Right renal pelvis (tissue), 4 donors: ENCODE measurements at places on chromosomes 3 and 15. TPM values are rescaled to one million over a fixed set of nuclear protein-coding genes. Genes with fewer than 3 reads are reported as not detected.

ITIH3 gene
- polyA plus RNA-seq = 4.8 TPM

GALNT15 gene
- 3.0 TPM for polyA plus RNA-seq

- DNase-seq = no peak
Observed at GRCh38 chr15:71706461-71707229, 103.7 kb upstream of the NR2E3 start.

GRCh38 chr3:146247911-146248310 lies 3.0 kb downstream of the PLSCR4 start:
- DNase-seq = no peak

GRCh38 chr3:30300809-30301208 lies 305.6 kb upstream of the TGFBR2 start:
- DNase-seq = no peak
